ENCODE measurements at places on chromosomes 16 and 17. TPM values are rescaled to one million over a fixed set of nuclear protein-coding genes. Genes with fewer than 3 reads are reported as not detected.

SPATA32 gene
- not detected for total RNA-seq

SMIM36 gene
- not detected for total RNA-seq

DHX58 gene
- total RNA-seq: 18.3 TPM

TMEM114 gene
- not detected for total RNA-seq

KRT20 gene
- total RNA-seq: not detected

TM4SF5 gene
- not detected for total RNA-seq

ITGA2B gene
- total RNA-seq: 0.26 TPM

ARHGAP44 gene
- total RNA-seq: 1.7 TPM

OR2C1 gene
- 0.17 TPM for total RNA-seq

KRTAP4-4 gene
- total RNA-seq: not detected

MCRIP1 gene
- total RNA-seq: 118 TPM

GPR179 gene
- under 0.01 TPM for total RNA-seq

WWP2 gene
- 16.3 TPM for total RNA-seq

NTHL1 gene
- 34.7 TPM for total RNA-seq

CD300LB gene
- total RNA-seq: not detected

HOXB2 gene
- 12.2 TPM for total RNA-seq

TANGO6 gene
- total RNA-seq: 29.9 TPM

TP53TG3 gene
- total RNA-seq: not detected

PPP1R9B gene
- 41.5 TPM for total RNA-seq

COTL1 gene
- total RNA-seq: 64.5 TPM

TOM1L1 gene
- total RNA-seq: 34.7 TPM

FDXR gene
- 71.0 TPM for total RNA-seq

CSH1 gene
- not detected for total RNA-seq

CHST5 gene
- total RNA-seq: not detected

RNF222 gene
- total RNA-seq: not detected

SMIM5 gene
- under 0.01 TPM for total RNA-seq

HCRT gene
- not detected for total RNA-seq

PRSS33 gene
- not detected for total RNA-seq

BTBD17 gene
- total RNA-seq: not detected

EFCAB13 gene
- 9.2 TPM for total RNA-seq

SLC6A2 gene
- total RNA-seq: not detected

C1QTNF8 gene
- not detected for total RNA-seq

TP53TG3C gene
- not detected for total RNA-seq

ABCC12 gene
- not detected for total RNA-seq

C16orf86 gene
- 5.6 TPM for total RNA-seq

HOXB5 gene
- 2.1 TPM for total RNA-seq

SMTNL2 gene
- 1.5 TPM for total RNA-seq

HOXB6 gene
- 16.2 TPM for total RNA-seq

GEMIN4 gene
- total RNA-seq: 7.4 TPM

NT5M gene
- total RNA-seq: 1.2 TPM

CA4 gene
- not detected for total RNA-seq

ITGAL gene
- not detected for total RNA-seq

SLC26A11 gene
- total RNA-seq: 8.2 TPM

SMIM22 gene
- not detected for total RNA-seq

CCL18 gene
- not detected for total RNA-seq

TPSG1 gene
- not detected for total RNA-seq

MIEF2 gene
- total RNA-seq: 16.2 TPM

APOBR gene
- total RNA-seq: under 0.01 TPM

RAB11FIP4 gene
- total RNA-seq: 0.66 TPM

GCGR gene
- total RNA-seq: not detected

AATK gene
- total RNA-seq: 0.50 TPM

YBX2 gene
- under 0.01 TPM for total RNA-seq

KRT39 gene
- total RNA-seq: 0.33 TPM
